ENCODE measurements at places on chromosomes 5 and 9.

- no peak for DNase-seq
Observed at GRCh38 chr9:28056006-28056405, 482.7 kb upstream of the C9orf72 start.

- no peak for DNase-seq
Observed at GRCh38 chr5:73899916-73900315, 273.9 kb downstream of the ARHGEF28 start.

GRCh38 chr9:82572146-82572545 is 490.8 kb downstream of the RASEF start:
- no peak for DNase-seq

GRCh38 chr5:61627531-61627930 is 295.5 kb downstream of the ZSWIM6 start:
- DNase-seq = no peak

- DNase-seq = no peak
Observed at GRCh38 chr5:103451261-103451660, 111.3 kb downstream of the NUDT12 start.

DNA sequence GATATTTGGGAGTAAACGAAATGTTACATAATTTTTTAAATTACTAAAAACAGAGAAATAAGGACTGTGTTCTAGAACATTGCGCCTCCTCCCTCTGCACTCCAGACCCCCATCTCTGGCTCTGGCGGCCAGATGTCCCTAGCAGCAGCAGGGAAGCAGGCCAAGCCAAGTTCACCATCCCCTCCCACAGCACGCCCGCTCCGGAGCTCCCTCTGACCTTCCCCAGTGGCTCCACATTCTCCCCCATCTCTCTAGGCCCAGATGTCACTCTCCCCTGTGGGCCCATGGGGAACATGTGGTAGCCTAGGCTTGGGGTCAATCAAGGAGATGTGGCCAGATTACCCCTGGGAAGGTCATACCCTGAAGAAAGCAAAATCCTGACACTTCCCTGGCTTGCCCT is 6.3 kb upstream of the WNK2 start:
- no peak for DNase-seq

DNA sequence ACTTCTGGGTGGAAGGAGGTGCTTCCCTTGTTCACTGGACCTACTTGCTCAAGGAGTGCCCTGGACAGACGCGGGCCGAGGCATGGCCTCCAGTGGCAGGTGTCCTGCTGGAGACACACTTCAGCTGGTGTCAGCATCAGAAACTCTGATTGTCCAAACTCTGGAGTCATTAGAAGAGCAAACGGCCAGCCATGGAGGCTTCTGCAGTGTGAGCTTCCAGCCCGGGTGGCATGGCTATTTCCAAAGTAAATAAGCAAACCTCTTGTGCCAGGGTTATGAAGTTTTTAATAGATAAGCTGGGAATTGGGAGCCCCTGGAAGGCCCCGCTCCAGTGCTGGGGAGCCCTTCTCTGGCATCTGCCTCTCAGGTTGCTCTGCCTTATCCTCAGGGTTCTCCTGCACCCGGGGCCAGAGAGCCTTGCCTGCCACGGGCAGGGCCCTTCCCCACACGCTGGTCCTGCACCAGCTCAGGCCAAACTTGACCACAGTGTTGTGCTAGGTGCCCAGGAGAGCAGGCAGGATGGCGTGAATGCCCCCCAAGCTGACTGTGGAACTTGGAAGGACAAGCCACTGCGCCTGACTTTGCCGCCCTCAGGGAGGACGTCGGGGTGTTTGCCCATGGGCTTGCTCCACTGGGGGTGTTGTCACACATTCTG is 285.6 kb downstream of the GADD45G start:
- DNase-seq = peak; percentile 39

DNA sequence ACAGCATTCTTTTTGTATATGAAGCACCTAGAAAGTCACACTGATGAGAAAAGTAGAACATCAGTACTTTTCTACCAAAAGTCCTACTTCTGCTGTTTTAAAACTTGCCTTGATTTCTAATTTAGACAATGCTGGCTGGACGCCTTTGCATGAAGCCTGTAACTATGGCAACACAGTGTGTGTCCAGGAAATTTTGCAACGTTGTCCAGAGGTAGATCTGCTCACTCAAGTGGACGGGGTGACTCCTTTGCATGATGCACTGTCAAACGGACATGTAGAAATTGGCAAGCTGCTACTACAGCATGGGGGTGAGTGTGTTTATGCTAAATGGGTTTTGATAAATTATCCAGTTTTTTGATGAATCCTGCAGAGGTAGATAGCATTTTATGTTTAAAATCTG is 73.5 kb downstream of the SLF1 start:
- no peak for DNase-seq

GRCh38 chr5:153753645-153754432 is 263.4 kb downstream of the GRIA1 start:
- DNase-seq = no peak

DNA sequence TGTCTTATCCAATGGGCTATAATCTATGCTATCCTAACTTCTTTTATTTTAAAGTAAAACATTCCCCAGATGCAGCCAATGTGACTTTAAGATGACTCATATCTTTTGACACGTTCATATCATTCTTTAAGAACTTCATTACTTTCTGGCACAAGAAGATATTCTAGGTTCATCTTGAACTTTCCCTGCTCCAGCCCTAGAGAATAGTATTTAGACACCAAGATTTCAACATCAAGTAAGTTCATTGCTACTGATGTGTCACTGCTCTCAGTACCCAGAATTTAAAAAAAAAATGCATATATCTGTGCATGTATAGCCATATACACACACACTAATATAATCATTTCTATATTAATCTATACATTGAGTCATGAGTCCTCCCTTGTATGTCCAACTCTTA is 175.2 kb downstream of the SAXO1 start:
- DNase-seq = no peak

DNA sequence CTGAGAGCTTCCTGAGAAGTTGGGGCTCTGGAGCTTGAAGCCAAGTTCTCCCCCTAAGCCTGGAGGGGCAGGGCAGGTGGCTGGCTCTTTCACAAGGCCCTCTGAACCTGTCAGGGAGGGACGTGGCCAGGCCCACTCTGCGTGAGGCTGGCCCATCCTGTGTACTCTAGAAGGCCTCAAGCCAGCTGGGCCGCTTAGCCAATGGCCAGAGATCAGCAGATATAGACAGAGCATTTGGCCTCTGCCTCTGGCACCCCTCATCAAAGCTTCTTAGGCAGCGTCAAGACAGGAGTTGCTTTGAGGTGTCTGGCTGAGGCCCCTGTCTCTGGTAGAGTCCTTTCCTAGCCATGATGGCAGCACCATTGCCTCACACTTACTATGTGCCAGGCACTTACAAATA is 105.6 kb downstream of the FGF18 start:
- DNase-seq = no peak

DNA sequence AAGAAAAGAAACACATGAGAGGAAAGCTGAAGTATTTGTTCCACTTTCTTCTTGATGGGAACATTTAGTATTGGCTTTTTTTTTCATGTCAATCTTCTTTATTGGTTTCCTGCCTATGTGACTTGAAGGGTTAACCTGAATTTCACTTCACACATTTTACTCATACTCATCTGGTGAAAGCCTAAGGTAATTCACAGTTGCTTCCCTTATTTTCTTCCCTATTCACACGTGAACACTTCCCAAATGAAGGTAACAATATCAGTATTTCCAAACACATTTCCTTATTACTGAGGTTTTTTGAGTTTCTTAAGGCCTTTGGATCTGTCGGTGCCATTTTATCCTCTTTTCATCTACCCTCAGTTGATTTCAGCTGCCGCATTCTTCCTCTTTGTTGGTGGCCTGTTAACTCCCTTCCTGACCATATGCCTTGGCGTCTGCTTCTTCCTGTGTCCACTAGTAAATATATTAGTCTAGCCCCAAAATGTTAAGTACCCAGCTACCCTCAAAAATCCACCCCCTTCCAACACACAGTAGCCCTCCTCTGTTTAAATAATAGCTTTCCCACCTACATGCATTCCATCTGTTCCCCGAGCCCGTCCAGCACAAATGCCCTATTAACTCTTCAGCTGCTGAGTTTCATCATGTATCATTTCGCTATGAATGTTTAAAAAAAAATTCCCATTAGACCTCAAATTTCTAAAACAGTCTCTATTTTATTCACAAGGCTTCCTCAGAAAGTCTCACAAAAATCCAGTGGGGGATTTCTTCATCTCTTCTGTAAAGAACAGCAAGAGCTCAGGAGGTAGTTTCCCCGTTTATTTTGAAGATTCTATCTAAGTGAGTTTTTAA is 97.3 kb downstream of the USP20 start:
- DNase-seq = no peak

- DNase-seq = no peak
Observed at GRCh38 chr9:78280982-78281668, 15.8 kb upstream of the PSAT1 start.

DNA sequence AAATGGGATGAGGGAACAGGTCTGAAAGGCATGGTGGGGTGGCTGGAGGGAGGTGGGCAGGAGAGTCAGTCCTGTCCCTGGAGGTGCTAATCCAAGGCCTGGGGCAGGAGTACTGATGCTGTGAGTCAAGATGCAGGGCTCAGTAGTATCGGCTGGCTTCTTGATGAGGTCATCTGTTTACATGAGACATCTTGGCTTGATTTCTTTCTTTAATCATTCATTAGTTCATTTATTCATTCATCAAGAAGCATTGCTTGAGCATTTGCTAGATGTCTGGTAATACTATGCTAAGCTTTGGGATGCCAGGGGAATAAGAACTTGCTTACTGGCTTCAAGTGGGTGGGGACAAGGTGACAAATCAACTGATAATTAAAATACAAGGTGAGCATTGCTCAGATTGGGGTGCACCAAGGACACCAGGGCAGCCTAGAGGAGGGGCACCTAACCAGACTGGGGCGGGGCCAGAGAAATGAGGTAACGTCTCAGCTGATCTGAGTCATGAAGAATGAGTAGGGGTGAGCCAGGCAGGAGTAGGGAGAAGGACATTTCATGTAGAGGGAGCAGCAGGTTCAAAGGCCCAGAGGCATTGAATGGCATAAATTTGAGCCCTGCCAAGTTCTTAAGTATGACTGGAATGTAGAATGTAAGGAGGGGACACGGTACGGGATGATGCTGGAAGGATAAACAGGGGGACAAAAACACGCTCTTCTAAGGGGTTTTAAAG is 88.8 kb downstream of the EGFLAM start:
- no peak for DNase-seq

DNA sequence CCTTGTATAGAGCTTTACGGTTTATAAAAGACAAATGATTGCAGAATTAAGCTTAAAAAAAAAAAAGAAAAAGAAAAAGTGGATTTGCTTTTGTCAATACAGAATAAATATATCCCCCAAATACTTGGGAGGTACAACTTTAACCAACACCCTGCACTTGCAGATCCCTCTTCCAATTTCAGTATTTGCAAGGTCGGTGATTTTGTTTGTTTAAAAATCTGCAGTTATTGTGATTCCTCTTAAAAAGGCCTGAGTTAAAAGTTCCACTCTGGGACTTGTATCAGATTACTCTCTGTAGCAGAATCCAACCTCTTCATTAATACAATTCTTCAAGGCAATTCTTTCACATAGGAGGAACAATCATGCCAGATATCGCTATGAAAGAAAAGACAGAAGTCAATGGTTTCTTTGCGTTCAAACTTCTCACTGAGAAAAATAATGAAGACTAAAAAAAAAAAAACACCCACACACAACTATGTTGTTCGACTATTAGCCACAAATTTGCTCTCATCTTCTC is 400.9 kb downstream of the EBF1 start:
- no peak for DNase-seq

- DNase-seq = no peak
Observed at GRCh38 chr9:72807765-72808445, 144.9 kb downstream of the ALDH1A1 start.

- DNase-seq = no peak
Observed at GRCh38 chr5:168793841-168794837, 215.0 kb upstream of the PANK3 start.

- DNase-seq = no peak
Observed at GRCh38 chr9:684941-685340, 156.6 kb upstream of the DMRT1 start.

- no peak for DNase-seq
Observed at GRCh38 chr5:54994628-54995027, 9.2 kb upstream of the ESM1 start.

DNA sequence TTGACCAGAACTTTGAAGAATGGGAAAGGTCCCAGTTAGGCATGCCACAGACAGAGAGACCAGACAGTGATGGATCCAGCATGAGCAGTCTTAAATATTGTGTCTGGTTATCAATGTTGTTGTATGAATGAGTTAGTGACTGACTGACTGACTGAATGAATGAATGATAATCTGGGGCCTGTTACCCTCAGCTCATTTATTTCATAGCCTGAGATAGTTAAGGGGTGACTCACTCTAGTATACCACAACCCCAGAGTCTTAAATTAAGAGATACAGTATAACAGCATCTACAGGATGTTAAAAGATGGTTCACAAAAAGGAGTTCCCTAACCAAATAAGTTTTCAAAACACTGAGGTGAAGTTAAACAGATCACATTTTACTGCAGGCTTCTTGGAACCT is 133.5 kb downstream of the SGCD start:
- DNase-seq = no peak

- DNase-seq = no peak
Observed at GRCh38 chr9:9045572-9045971, 1246.0 kb upstream of the DMAC1 start.

GRCh38 chr5:172594867-172595466 is 46.1 kb upstream of the NEURL1B start:
- DNase-seq = no peak

- DNase-seq = no peak
Observed at GRCh38 chr9:124852121-124852828, 985 bp upstream of the WDR38 start.

DNA sequence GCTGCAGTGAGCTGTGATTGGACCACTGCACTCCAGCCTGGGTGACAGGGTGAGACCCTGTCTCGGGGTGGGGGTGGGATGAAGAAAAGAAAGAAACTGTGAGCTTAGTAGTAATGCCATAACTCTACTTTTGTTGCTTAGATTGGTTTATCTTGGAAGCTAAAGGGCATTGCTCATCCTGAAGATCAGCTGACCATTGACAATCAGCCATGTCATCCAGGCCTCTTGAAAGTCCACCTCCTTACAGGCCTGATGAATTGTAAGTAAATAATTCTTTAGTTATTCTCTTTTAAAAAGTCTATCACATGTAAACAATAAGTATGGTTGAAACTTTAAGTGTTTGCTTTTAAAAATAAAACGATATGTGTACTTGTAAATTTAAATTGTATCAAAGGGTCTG is 11.4 kb downstream of the OCLN start:
- DNase-seq = no peak

DNA sequence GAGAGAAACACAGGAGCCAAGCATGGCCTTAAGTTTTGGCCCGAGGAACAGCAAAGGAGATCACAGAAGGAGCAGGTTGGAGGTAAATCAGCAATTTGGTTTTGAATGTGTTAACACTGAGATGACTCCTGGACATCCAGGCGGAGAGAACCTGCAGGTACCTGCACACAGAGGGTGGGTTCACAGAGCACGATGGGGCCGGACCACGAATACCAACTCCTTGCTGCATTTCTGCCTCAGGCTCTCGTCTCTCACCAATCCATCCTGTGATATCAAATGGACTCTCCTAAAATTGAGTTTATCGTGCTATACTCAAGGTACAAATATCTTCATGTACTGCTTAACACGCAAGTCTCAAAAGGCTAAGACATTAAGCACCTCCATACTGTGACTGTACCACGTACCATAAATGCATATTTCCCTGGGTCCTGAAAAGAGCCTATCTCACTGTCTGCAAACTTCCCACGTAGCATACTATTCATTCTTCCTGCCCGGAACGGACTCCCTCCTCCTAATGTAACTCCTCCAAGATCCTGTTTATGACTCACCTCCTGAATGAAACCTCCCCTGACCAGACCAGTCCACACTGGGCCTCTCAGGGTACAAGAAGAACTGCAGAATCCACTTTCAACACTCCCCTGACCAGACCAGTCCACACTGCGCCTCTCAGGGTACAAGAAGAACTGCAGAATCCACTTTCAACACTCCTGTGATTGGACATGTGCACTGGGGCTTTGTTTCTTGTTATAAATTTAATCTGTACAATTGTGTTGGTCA is 380.8 kb upstream of the RFX3 start:
- no peak for DNase-seq

All from activated effector memory CD4-positive, alpha-beta T cell treated with anti-CD3 and anti-CD28 coated beads, Interleukin-2, amount 50 U/mL, for 16 hours (primary cell).